ENCODE measurements at places on chromosomes 12 and 14. TPM values are rescaled to one million over a fixed set of nuclear protein-coding genes. Genes with fewer than 3 reads are reported as not detected.

DNA sequence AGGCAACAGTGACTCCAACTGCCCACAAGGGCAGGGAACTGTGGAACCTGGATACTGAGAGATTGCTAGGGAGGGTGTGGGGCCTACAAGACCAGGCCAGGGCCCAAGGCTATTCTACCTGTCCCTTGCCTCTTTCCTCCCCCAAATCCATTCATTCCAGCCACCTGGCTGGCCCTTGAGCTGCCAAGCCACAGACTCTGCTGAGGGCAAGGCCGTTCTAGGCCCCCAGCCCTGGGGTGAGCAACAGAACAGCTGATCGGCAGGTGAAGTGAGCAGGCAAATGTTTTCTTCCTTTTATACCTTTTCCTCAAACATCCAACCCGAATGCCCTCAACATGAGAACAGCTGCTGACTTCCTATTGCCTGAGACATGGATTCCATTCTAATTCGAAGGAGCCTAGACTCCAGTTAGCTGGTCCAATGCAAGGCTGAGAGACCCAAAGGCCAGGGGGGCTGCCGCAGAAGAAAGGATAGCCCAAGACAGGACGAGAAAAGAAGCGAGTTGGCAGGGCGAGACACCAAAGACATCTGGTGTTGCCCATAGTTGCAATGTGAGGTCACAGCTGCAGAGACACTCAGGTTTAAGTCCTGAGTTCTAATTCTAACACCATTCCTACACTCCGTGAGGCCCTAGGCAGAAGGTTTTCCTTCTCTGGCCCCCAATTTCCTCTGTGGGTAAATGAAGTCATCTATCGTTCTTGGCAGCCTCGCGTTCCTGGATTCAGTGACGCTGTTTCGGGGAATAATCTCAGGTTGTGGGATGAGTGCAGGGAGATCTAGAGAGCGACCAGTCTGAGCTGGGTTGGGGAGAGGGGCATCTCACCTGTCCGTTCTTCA is 1.7 kb downstream of the C1QL4 start:
- no peak for DNase-seq

DNA sequence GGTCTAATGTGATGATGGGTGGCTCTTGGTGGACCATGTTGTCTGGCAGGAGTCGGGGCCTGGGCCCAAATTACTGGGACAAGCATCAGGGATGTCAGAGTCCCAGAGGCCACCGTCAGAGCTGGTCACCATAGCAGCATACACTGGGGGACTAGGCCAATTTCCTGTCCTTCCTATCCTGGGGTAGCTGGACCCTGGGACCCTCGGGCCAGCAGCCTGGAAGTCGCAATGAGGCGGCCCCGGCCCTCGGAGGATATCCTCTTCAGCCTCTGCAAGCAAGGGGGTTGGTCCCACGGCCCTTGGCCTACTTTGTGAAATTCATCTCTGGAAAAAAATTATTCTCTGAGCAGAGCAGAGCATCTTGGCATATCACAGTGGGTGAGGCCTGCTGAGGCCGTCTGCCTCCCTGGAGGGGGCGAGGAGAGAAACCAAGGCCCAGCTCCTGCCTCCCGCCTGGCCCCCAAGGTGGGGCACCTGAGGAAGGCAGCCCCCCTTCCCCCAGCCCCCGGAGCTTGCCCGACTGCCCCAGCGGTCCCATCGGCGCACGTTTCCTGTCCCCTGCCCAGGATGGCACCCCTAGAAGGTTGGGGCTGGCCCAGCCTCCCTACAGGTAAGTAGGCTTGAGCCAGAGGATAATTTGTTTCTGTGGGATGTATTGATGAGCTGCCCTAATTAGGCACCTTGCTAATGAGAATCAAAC is 135.0 kb upstream of the MYL2 start:
- DNase-seq: no peak

- DNase-seq: no peak
Measured at GRCh38 chr14:22802860-22803686, 12.2 kb downstream of the SLC7A7 start.

GRCh38 chr12:68240079-68240478 is 13.3 kb downstream of the IL22 start:
- DNase-seq: no peak

DNA sequence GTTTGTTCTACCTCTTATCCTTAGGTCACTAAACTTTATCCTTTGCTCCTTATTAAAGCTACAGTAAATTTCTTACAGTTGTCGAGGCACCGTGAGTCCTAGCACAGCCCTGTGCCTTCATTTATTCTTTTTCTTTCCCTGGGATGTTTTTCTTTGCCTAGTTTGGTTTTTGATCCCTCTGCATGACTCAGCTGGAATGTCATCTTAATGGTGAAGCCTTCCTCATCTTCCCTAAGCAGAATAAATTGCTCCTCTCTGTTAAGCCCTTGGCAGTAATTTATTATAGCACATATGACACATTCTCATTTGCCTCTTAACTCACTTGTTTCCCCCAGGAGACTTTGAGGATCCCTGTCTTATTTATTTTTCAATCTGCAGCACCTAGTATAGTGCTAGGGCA is 16.6 kb downstream of the ACTR10 start:
- DNase-seq: no peak

- no peak for DNase-seq
Measured at GRCh38 chr12:79063258-79063657, 198.7 kb downstream of the SYT1 start.

- DNase-seq: no peak
Measured at GRCh38 chr12:64756376-64756775, 2.8 kb downstream of the GNS start.

- DNase-seq: no peak
Measured at GRCh38 chr14:69285661-69286255, 25.8 kb downstream of the GALNT16 start.

DNA sequence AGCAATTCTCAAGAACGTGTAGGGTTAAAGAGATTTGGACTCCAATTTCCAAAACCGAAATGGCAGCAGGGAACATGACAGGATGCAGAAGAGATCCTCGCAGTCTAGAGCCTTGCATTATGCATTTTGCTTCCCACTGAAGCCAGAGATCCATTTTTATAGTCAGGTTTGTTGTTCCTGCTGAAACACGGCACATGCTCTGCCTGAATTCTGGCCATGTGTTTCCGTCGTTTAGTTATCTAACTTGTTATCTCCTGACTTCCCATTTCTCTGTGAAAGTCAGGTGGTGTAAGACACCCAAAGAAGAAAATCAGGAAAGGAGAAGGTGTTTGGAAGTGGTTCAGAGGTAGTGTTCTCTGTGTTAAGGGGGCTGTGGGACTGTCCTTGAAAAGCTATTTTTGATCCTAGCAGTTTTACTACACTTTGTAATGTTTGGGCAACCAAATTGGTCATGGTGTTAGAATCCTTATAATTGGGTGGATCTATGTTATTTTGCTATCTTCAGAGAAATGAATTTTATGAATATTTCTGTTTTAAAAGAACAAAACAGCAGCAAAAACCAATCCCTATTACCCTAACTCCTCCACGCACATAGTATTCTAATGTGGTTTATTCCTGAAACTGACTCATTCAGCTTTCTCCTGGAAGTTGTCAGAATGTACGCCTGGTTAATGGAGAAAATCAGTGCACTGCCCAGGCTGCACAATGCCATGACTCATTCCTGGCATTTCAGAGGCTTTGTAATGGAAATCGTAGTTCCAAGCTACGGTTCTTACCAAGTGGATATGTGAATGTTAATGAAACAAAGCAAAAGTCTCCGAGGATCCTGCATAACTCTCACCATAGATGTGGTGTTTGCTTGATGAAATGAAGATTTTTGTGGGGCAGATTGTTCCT is 110.1 kb downstream of the SAMD4A start:
- no peak for DNase-seq

DNA sequence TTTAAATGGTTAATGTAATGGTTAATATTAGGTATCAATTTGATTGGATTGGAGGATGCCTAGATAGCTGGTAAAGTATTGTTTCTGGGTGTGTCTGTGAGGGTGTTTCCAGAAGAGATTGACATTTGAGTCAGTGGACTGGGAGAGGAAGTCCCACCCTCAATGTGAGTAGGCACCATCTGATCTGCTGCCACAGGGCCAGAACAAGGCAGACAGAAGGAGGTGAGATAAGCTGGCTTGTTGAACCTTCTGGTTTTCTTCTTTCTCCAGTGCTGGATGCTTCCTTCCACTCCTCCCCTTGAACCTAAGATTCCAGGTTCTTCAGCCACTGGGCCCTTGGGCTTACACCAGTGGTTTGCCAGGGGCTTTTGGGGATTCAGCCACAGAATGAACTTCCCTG is 756.5 kb upstream of the LRFN5 start:
- no peak for DNase-seq

DNA sequence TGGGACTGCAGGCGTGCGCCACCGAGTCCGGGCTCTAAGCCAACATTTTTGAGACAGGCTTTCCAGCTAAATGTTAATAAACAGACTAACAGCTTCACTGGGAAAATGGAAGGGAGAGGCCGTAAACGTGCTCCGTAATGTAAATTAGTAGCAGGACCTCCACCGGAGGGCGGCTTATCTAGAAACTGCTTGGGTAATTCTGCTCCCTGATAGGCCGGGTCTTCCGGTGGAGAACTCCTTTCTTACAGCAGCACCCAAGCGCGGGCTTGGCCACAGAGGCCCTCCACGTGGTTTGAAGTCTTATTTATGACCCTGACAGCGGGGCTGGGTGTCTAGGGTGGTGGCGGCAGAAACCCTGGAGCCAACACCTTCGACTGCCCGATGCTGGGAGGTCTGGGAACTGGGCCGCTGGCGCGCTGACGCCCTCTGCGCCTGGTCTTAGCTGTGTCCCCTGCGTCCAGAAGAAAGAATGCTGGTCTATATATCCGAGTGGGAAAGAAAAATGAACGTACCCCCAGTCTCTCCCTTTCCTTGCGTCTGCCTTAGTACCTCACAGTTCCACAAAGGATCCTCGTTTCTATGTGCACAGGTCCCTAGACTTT is 1.7 kb downstream of the DPPA3 start:
- DNase-seq: no peak

DNA sequence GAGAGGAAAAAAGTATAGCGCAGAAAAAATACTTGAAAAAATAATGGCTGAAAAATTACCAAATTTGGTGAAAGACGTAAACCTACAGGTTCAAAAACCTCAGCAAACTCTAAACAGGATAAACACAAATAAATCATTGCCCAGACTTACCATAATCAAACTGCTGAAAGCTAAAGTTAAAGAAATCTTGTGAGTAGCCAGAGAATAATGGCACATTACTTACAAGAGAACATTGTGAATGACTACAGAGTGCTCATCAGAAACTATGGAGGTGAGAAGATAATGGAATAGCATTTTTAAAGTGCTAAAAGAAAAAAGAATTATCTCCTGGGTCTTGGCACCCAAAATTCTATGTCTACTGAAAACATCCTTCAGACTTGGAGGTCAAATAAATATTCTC is 36.0 kb downstream of the ATF1 start:
- DNase-seq: no peak

- DNase-seq: no peak
Measured at GRCh38 chr12:46260913-46261476, 7.8 kb downstream of the SLC38A1 start.

- no peak for DNase-seq
Measured at GRCh38 chr14:90609376-90609775, 206.9 kb downstream of the TTC7B start.

GRCh38 chr12:19200261-19200660 is 70.7 kb downstream of the PLEKHA5 start:
- DNase-seq: no peak

DNA sequence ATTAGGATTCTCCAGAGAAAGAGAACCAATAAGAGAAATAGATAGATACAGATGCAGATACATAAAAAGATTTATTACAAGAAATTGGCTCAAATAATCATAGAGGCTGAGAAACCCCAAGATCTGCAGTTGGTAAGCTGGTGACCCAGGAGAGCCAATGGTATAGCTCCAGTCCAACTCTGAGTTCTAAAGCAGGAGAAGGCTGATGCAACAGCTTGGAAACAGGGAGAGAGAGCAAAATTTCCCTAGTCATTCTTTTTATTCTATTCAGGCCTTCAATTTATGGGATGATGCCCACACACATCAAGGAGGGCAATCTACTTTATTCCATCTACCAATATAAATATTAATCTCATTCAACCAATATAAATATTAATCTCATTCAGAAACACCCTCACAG is 218.2 kb downstream of the PRKD1 start:
- DNase-seq: no peak

DNA sequence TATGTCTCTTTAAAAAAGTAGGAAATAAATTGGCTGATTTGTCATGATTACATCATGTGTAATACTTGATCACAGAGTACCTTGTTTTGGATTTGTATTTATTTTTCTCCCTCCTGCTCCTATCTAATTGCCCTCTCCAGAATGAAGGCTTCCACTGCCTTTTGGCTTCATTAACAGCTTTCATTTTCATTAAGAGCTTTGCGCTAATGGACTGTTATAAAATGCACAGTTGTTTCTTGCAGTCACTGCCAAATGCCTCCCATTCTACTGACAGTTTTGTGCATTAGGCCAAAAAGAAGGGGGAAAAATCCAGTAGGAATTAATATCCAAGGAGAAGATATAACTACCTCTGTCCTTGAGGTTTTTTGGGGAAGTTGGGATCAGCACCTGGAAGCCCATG is 159.2 kb downstream of the NRXN3 start:
- no peak for DNase-seq

GRCh38 chr14:79708426-79709388 is 502.6 kb downstream of the DIO2 start:
- DNase-seq: no peak

GRCh38 chr12:663293-663871 is at the start of gene NINJ2:
Gene NINJ2, minus strand, starts transcription at chr12:663445. Its CDS starts 85 bp downstream, at chr12:663360.
- no peak for DNase-seq

DNA sequence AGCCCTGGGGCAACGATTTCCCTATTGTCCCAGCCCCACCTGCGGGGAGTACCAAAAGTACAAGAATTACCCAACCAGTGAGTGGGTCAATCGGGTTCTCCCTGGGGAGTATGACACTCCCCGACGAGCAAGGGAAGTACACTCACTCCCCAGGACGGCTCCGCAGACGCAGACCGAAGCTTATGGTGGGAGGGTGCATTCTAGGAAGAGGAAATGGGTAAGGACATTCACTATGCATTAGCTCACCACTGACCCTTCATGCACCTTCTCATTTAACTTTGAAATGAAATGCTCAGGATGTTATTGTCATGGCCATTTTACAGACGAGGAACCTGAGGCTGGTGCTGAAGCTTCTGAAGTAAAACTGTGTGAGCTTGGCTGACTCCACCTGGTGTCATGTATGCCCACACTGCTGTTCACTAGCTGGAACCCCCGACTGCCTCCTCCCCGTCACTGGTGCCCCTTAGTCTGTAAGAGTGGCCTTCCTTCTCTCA is 45.8 kb upstream of the TMED10 start:
- no peak for DNase-seq

Gene MBIP
- 20.6 TPM for total RNA-seq

Gene KCNC2
- total RNA-seq: not detected

Gene CCDC197
- not detected for total RNA-seq

Gene ETFRF1
- total RNA-seq: 3.6 TPM

Gene DTD2
- 28.4 TPM for total RNA-seq

Gene ADAM21
- total RNA-seq: not detected

Gene PRH2
- total RNA-seq: not detected

Gene TDRD9
- total RNA-seq: 0.79 TPM

Gene SLCO1B3
- not detected for total RNA-seq

Measured in transverse colon (tissue), 4 donors.